Non-pigmented ciliary epithelial cell (primary cell): ENCODE measurements at places on chromosomes 1 and 21.
A peak's percentile ranks its signal among the peaks of the same experiment; 100 is the strongest.

DNA sequence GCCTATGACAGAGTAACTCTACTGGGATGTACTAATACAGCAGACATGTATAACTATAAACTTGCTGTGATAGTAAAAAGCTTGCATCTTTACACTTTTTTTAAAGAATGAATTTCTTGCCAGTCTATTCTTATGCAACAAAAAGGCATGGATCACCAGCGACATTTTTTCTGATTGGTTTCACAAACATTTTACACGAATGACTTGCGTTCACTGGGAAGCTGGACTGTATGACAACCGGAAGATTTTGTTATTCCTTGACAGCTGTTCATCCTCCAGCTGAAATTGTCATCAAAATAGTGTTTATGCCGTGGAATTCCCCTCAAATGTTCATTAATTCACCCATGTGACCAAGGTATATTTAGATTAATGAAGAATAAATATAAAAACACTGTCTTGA lies 131.0 kb downstream of the XPR1 start:
- no peak for DNase-seq

DNA sequence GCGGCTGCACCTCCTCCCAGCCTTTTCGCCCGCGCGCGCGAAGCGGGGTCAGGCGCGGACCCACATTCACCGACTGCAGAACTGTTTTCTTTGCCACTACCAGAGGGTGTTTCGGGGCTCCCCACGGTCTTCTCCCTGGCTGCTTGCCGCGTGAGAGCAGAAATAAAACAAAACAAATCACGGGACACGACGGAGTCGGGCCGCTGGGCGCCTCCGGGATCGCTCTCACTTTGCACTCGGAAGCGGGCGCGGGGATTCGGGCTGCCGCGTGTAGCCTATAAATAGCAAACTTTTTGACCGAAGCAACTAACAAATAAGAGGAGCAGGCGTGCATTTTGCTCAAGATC lies 412.3 kb upstream of the ESRRG start:
- DNase-seq, result no peak

DNA sequence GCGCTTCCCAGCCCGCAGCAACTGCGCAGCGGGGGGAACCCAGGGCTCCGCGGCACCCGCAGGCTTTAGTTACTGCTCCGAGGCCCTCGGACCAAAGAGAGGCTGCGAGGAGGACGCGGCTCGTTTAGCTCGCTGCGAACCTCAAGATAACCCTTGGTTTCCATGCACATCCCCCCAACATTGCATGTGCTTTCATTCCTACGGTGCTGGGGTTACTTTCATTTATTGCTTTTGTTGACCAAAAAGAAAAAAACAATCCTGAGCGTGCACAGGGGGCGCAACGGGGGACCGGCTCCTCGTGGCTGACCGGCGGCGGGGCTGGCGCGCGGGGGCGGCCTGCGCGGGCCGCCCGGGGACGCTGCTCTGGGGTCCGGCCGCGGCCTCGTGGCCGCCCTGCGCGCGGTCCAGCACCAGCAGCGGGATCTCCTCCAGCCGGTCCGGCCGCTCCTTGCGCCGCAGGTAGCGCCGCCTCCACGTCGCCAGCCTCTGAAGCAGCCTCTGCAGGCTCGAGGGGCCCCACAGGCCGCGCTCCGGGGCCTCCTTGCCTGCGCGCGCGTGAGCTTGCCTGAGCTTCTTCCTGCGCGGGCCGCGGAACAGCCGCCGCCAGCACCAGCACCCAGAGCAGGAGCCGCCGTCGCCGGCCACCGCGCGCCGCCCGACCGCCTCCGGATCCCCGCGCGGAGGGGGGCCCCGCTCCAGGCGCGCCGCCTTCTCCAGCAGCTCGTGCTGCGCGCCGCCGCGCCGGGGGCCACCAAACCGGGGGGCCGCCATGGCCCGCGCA lies 77.4 kb downstream of the DESI2 start:
- no peak for DNase-seq

GRCh38 chr1:206010060-206010459 lies 6.9 kb upstream of the RAB7B start:
- DNase-seq, result no peak

DNA sequence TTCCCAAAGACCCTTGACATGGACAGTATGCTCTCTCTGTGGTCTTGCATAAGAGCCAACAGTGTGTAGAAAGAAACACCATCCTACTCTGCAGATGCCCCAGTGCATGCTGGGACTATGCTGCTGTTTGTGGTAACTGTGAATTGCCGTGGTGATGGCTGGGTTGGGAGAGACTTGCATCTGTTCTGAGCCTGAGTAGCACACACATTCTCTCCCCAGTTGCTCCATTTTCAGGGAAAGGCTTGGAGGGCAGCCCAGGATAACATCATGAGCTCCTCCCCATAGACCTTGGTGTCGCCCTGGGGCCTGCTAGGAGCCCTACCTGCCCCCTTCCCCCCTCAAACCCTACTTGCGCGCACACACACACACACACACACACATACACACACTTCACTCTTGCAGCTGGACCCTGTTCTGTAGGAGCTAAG lies 120.9 kb upstream of the IPO9 start:
- DNase-seq, result no peak

DNA sequence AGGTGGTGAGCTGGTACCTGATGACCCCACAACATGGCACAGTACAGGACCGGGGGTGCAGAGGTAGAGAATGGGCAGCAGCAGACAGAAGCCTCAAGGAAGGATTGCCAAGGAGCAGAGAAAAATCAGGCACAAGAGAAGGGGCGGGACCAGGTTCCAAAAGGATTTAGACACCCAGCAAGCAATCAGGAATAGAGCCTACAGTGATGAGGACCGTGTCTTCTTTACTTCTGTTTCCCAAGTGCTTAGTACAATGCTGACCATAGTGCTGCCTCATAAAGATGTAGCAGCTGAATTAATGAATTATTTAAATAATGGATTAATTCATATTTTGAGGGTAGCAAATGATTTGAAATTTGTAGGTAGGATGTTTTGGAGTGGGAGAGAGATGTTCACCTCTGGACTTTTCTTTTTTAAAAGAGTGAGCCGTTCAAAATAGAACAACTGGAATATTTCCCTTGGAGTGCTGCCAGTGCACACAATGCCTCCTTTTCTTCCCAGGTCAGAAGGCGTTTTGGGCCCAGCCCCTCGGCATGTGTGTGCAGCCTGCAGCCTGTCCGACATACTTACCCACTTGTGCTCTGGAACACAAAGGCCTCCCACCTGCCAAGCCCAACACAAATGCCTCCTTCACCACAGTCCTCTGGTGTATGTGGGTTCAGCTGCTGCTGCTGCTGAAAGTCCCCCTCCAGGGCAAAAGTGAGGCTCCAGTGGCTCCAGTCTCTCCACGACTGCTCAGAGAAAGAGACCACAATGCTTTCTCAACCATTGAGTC lies 19.6 kb downstream of the KANK4 start:
- DNase-seq, result no peak

DNA sequence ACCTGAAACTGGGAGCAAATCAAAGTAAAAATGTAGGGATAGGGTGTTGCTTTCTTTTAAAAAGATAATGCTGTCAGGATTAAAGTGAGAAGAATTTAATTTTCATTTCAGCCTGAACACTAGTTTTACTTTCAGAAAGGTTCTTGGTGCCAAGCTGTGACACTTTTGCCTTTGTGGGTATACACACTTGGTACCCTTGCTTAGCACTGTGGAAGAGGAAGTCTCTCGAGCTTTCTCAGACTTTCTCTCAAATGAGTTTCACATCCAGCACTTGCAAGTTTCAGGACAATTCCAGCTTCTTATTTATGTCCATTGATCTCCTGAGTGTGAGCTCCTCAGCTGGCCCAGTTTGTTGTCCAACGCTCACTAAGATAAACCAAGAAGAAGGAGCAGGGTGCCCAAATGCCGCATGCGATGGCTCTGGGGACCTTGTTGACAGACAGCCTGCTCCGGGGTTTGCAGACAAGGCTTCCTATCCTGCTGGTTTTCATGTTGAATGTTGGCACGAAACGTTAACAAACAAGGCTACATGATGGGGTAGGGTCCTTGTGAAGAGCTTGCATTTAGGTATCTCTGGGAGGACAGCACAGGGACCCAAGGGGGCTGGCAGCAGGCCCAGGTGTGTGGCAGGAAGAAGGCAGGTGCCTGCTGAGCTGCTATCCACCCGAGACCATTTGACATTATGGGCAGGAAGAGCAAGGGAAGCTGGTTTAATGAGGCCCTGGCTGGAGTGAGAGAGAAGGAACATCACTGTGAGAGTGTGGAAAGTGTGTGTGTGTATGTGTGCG lies 79.7 kb downstream of the POFUT2 start:
- no peak for DNase-seq

DNA sequence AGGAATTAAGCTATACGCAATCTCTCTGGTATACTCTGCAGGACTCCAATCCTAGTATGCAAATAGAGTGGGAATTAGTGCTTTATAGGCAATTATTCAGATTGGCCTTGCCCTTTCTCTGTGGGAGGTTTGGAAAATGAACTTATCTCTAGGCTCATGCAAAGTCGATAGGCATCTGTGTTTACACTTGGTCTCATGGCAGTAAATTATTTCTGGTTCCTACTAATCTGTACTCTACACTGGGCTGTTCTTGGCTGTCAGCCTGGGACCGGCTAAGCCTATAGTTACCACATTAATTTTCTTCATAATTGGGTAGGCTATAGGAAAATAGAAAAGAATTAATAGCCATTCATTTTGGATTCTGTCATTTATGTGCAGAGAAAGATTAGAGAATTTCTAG lies 544.6 kb downstream of the AMY1C start:
- no peak for DNase-seq

GRCh38 chr1:84701376-84701775 lies 11.1 kb upstream of the SSX2IP start:
- DNase-seq, result no peak

DNA sequence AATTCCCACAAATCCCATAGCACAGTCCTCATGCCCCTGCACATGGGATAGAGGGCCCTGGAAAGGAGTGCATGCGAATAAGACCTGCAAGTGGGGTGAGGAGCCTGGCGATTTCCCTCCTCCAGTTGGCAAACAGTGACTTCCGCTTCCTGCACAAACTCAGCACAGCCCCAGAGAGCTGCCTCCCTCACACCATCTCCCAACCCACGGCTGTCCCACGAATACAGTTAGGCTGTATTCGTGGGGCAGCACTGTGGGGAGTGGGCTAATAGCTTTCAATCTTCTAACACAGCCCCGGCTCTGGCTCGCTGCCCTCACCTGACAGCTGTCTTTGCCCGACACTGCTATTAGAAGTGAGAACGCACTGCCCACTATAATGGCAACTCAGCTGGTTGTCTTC lies 28.2 kb upstream of the CNTN2 start:
- DNase-seq, result no peak

- no peak for DNase-seq
These were observed 33.4 kb downstream of the ATF3 start for GRCh38 chr1:212641956-212642355.

- DNase-seq, result no peak
These were observed 65.4 kb upstream of the SMYD2 start for GRCh38 chr1:214215583-214215982.

DNA sequence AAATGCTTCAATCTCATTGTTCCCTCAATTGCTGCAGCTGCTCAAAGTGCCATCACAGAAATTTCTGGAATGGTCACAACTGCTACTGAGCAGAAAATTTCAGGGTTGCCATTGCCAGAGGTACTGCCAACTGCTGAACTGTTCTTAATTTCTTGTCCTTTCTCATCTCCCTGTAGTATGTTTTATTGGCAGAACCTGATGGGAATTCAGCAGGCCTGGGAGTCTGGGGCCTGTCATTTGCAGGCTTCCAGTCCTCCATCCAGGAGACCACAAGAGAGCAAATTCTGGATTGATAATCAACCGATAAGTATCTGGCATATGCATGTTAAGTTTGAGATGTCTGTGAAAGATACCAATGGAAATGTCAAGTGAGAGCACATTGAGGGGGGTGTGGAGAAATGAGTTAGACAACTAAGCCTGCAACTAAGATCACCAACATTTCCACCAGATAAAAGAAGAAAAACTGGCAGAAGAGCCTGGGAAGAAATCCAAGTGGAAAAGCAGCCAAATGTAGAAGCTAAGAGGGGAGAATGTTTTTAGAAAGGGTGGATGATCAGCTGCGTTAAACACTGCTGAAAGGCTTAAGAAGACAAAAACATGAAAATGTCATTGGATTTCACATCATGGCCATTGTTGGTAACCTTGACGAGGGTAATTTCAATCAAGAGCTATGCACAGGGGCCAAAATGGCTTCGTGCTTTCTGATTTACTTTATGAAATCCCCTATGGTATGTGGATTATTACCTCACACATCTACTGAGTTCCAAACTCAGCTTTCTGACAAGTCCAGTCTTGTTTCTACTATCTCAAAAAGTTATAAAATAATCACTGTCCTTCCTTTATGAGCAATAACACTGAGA lies 648.1 kb downstream of the PLPP3 start:
- no peak for DNase-seq

DNA sequence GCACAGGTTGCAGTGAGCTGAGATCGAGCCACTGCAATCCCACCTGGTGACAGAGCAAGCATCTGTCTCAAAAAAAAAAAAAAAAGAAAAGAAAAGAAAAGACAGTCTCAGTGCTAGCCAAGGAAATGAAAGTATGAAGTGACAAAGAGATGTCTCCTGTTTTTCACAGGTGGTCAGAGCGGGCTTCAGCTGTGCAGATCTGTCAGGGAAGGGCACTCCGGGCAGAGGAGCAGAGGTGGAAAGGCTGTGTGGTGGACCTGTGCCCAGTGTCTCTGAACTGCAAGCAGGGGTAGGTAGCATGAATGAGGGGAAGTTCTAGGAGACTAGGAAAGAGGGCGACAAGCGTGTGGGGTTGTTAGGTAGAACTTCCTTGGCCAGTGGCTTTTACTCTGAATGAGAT lies 67.5 kb downstream of the CD247 start:
- DNase-seq, result no peak

- no peak for DNase-seq
These were observed 1.1 kb downstream of the KLHDC9 start for GRCh38 chr1:161099090-161099802.

- DNase-seq, result no peak
These were observed at the start of gene GART for GRCh38 chr21:33541756-33542639. Gene GART, minus strand, starts transcription at chr21:33542117. Its CDS starts 2,802 bp downstream, at chr21:33539315.

DNA sequence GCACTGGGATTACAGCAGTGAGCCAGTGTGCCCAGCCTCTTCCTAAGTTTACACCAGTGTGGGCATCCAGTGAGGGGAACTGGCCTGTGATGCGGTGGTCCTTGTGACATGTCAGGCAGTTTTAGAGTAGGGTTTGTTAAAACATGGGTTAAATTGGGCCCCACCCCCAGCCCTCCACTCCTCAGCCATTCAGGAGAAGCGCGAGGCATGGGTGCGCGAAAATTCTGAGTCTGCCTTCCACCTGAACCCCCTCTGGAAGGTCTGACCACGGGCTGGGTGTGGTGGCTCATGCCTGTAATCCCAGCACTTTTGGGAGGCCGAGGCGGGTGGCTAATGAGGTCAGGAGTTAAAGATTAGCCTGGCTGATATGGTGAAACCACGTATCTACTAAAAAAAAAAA lies 51.7 kb downstream of the SKI start:
- no peak for DNase-seq

DNA sequence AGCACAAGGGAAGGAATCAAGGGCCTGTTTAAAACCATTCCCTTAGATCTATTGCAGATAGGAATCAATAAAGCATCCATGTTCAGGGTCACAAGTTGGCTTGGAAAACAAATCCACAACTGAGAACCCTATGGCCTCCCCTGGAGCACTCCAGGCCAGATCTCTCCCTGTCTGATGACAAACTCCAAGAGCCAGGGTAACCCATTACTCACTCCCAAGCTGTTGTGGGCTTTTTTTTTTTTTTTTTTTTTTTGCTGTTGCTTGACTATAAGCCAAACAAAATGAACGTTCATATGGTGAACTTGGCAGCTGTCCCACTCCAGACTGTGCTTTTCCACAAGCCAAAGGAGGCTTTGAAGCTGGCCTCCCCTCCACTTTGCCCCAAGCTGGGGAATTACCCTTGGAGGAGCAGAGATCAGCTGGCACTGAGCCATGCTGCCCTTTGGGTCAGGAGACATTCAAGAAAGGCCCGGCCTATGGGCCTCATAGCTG lies 35.7 kb upstream of the VAV3 start:
- DNase-seq, result peak; percentile 73

- DNase-seq, result no peak
These were observed 30.0 kb upstream of the ACP6 start for GRCh38 chr1:147700042-147701006.
